ENCODE measurements at places on chromosomes 7 and 10. TPM values are rescaled to one million over a fixed set of nuclear protein-coding genes. Genes with fewer than 3 reads are reported as not detected.
A peak's percentile ranks its signal among the peaks of the same experiment; 100 is the strongest.

Gene SPDYE2
- not detected for total RNA-seq

Gene LIPK
- not detected for total RNA-seq

Gene ANKRD30A
- not detected for total RNA-seq

Gene ABCB4
- total RNA-seq: 2.0 TPM

Gene LRIT1
- total RNA-seq: not detected

Gene PON1
- total RNA-seq: 8.9 TPM

Gene ZNF716
- not detected for total RNA-seq

DNA sequence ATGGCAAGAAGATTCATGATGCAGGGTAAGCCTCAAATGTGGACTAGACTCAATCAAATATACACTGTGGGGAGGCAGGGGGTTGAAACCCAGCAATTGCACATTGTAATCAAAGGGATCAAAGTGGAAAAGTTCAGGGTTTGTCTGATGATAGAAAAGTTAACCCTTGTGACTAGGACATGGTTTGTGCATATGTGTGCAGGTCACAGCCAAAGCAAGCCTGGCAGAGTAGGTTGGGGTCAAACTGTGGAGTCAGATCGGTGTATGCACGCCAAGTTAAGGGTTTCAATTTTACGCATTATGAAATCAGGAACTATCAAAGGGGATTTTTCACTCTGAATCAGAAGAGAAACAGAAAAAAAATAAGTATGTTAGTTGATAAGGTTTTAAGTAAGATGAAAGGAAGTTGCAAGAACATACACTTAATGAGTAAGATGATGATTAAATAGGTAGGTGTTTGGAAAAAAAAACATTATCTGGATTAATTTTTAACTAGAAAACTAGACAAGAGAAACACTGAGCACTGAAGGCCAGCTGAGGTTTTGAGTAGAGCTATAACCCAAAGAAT is 188.3 kb downstream of the DGKB start:
- no peak for DNase-seq

- DNase-seq: no peak
Measured at GRCh38 chr10:104941662-104942061, 300.6 kb downstream of the SORCS3 start.

DNA sequence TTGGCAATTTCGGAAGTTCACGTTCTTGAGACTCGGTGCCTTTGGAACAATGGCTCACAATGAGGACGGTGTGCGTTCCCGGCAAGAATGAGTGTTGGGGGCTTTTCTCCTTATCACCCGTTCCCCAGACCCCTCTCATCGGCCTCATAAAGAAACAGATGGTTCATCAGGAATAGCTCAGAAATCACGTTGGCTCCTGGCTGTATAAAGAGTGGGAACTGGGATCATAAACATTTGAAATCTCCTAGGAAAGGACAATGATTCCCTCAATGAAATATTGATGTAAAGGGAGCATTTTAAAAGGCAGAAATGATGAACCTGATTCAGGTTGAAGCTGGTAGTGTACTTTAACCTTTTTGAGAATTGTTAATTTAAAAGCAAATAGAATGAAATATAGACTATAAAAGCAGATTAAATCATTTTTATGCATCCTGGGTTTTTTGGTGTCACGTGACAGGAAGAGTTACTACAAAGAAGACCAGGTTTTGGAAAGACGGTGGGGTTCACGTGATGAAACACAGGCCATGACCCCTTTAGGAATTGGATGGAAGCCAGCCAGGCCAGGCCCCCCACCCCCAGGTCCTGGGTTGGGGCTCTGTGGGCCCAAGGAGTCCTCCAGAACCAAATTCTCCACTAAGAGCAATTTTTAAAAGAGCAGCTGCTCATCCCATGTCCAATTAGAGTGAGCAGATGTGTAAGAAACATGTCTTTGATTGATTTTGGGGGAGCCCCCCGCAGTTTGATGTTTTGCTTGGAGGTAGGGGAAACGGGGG is 63.0 kb downstream of the CUX1 start:
- no peak for DNase-seq

DNA sequence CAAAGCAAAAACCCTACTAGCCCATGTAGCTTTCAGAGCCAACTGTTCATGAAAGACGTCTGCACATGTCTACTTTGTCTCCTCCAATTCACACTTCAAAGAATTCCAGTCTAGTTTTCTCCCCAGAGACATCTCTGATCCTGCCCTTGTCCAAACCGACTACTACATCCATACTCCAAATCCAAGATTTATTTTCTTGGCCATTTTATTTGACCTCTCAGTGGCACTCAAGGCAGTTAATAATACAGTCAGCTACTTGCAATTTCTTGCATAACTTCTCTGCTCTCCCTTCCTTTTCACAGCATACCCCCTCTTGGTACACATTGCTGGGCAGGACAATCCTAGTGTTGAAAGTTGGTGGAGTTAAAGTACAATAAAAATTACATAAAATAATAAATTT is 170.9 kb upstream of the INHBA start:
- DNase-seq: no peak

GRCh38 chr10:22332116-22332692 is 11.3 kb downstream of the BMI1 start:
- DNase-seq: no peak

DNA sequence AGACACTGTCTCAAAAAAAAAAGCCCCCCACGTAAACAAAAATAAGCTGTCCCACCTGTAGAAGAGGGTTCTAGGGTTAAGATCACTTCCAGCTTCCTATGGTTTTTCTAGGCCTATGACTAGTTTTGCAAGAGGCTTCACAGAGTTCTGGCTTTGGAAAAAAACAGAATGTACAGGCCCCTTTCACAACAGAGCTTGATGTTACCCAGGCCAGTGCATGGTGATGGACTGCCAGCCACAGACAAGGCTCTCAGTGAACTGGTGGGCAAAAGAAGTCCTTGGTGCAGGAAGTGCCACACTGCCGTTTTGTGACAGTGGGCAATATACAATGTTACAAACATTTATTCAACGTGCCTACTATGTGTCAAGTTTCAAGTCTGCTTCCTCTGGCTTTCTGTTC is 18.3 kb upstream of the EFCAB10 start:
- no peak for DNase-seq

GRCh38 chr10:29976134-29976533 is 83.3 kb downstream of the JCAD start:
- no peak for DNase-seq

DNA sequence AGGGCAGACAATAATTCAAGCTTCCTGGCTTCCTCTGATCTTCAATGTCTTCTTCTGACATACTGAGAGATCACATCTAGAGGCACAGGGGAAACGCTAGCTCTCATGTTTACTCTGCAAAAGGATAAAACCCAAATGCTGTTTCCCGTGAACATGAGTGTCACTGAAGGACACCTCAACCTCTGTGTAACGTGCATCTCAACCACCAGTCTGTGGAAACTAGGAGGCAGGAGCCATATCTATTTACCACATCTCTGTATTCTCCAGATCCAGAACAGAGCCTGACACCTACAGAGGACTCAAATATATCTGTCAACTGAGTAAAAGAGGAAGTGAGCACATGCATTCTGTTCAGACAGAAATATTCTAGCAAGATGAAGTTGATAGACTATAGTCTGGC is 140.3 kb upstream of the TARP start:
- no peak for DNase-seq

DNA sequence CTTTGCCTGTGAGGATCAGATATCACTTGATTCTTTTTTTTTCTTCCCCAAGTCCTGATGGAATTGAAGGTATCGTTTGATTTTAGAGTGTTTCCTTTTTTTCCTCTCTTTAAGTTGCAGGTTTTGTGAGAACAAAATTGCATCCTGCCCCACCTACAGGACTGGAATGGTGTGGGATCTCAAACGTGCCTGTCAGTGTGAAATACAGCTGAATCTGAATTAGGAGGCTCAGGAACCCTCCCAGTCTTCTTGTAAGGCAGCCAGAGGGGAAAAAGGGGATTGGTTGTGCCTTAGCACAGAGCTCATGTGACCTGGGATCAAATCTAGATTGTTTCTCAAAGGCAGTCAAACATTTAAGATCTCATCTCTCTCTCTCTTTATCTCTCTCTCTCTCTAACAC is 32.7 kb upstream of the KLHL7 start:
- no peak for DNase-seq

DNA sequence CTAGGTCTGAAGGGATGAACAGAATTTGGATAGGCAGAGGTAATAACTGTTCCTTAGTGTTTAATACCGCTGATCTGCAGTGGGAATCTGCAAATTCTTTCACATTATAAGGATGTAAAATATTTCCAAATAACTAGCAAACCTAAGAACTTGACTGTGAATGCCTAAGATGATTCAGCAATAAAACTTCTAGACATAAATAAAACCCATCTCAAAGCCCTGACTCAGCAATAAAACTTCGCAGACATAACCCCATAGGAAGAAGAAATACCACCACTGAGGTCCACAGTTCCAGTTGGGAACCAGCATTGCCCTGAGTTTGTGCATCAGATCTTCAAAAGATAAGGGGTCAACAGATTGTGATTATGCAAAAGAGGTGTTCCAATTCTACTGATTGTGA is 354.2 kb downstream of the GFRA1 start:
- DNase-seq: no peak

DNA sequence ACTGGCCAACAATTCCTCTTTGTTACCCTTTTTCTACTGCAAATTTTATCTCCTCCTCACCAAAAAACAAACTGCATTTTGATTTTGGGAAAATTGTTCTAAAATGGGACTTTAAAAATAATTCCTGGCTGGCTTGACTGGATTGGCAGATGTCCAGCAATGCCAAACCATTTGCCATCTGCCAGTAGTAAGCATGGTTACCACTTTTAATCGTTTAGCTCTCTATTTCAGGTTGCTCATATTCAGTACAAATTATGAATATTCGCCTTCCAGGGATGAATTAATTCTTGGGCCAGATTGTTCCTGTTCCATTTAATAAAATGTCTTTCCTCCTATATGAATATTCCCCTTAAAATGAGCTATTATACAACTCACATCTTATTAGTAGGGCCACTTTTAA is 35.7 kb downstream of the SMNDC1 start:
- no peak for DNase-seq

- no peak for DNase-seq
Measured at GRCh38 chr7:74222851-74223710, 13.3 kb downstream of the LAT2 start.

GRCh38 chr10:88525371-88526069 is 57.6 kb downstream of the RNLS start:
- peak; percentile 60 for DNase-seq

GRCh38 chr10:59678884-59679301 is 30.8 kb downstream of the SLC16A9 start:
- DNase-seq: no peak

GRCh38 chr7:34544621-34545020 is 113.4 kb upstream of the NPSR1 start:
- no peak for DNase-seq

DNA sequence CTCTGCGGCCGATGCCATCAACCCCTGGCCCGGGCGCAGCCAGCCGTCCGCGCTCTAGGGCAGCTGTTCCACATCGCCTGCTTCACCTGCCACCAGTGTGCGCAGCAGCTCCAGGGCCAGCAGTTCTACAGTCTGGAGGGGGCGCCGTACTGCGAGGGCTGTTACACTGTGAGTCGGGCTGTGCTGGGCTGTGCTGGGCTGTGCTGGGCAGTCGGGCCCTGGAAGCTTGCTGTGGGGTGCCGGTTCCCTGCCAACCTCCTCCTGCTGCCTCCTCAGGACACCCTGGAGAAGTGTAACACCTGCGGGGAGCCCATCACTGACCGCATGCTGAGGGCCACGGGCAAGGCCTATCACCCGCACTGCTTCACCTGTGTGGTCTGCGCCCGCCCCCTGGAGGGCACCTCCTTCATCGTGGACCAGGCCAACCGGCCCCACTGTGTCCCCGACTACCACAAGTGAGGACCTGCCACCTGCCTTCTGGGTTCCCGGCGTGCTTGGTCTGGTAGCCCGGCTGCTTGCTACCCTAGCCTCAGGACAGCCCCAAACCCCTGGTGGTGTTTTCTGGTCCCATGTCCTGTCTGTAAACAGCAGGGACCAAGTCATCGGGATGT is 7.5 kb downstream of the ZYX start:
- no peak for DNase-seq

GRCh38 chr10:50607356-50607925 is 16.3 kb downstream of the SGMS1 start:
- no peak for DNase-seq

DNA sequence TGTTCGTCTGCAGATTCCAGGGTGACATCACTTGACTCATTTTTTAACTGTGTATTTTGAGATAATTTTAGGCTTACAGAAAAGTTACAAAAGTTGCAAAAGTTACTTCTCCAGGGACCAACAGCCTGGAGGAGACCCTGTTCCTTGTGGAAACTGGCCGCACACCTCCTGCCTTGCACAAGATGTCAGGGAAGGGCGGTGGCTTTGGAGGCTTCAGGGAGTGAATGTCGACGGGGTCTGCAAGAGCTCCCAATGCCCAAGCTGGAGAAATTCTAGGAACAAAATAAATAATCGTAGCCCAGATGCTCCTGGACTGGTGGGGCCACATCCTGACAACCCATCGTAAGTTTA is 62.2 kb upstream of the FAM20C start:
- no peak for DNase-seq

DNA sequence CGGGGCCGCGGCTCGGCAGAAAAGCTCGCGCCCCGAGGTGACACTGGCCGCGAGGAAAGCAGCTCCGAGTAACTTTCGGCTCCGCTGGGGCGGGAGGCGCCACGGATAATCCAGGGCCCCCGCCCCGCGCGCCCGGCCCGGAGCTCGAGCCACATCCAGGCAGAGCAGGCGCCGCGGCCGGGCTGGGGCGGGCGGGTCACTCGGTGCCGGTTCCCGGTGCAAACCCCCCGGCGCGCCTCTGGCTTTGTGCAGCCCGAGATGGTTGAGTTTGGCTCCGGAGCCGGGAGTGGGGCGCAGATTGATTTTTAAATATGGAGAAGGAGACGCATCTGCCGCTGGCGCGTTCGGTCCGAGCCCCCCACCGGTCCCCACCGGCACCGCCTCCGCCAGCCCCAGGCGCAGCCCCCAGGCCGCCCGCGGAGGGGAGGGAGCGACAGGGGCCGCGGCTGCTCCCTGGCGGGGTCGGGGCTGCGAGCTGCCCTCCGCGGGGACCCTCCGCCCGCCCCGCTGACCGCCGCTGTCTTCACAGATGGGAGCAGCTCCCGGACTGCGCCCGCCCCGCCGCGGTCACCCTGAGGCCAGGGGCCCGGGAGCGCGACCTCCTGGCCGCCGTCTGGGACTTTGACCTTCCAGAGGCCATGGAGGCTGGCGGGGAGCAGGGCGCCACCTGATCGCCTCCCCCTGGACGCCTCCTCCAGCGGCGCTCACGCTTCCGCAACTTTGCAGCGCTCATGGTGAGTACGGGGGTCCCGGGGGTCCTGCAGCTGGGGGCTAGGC is 643 bp downstream of the ADGRA1 start:
- no peak for DNase-seq

GRCh38 chr10:109411917-109412316 is 511.4 kb downstream of the XPNPEP1 start:
- no peak for DNase-seq

- DNase-seq: no peak
Measured at GRCh38 chr7:123398921-123399320, 135.5 kb downstream of the IQUB start.

DNA sequence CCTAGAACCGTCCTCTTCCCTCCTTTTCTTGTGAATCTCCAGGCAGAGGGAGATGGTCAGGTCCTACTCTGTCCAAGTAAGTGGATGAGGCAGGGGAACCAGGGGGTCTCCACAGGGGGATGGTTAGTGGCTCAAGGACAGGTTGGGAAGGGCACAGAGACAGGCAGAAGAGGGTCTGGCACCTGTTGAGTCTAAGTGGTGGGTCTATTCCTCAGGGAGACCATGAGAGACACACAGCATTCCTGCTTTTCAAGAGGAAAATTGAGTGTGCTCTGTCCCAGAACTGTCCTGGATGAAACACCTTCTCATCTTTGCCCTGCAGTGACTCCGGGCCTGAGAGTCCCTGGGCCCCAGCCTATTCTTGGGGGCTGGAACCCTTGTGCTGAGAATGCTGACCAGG is 184.8 kb upstream of the GALNT17 start:
- no peak for DNase-seq

GRCh38 chr7:82266081-82266480 is 177.5 kb downstream of the CACNA2D1 start:
- no peak for DNase-seq
